T-helper 9 cell (primary cell): ENCODE measurements at places on chromosomes 7 and 10.

DNA sequence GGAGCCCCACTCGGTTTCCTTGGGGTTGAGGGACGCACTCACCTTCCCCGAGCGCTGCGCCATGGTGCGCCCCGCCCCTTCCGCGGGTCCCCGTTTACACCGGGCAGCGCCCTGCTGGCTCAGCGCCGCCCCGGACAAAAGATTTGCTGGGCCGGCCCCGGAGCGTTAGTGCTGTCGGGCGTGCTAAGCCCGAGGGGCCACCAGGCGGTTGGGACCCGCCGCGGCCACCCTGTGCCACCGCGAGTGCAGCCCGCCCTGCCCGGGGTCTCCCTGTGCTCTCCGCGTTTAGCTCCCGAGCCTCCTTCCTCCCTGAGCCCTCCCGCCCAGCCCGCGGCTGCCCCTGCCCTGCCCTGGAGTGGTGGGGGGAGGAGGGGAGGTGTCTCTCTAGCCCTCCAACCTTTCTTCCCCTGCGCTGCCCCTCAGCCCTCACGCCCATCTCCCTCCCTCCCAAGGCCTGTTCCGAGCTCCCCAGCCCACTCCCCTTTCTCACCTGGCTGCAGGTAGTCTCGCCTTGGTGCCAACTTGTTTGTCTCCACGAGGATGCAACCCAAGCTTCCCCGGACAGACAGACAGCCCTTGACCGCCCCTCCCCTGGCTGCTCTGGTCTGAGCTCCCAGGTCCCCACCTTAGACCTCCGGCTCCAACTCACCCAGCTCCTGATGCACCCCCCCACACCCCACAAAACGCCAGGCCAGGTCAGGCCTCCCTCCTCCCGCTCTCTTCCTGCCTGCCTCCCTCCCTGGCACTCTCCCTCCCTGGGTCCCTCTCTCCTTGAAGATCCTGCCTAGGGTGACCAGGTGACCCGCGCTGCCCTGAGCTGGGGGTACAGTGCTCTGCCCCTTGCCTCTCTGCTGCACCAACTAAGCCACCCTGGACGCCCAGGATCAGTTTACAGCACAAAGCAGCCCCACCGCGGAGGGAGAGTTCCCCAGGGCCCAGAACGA lies at the start of gene CRYGN:
CRYGN (minus strand) TSS at position 287 of the 944 bp plus-strand sequence; CDS start at position 63, 224 bp downstream.
- no peak for DNase-seq

DNA sequence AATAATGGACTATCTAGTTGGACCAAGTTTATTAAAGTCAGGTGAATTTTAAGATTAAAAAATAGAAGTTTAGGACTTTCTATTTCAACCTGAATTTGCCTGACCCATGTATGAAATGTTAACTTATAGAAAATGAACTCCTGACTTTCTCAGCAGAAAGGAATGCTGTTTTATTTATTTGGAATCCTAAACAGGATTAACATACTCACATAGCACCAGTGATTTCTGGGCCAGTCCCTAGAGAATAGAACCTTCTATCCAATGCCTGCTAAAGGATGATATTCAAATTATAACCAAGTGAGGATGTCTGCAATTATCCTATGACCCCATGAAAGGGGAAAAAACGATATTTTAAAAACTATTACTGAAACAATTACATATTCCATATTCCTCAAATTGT lies 148.8 kb downstream of the CHRM2 start:
- DNase-seq: no peak

GRCh38 chr7:106659166-106659962 lies 1.6 kb downstream of the CCDC71L start:
- no peak for DNase-seq

DNA sequence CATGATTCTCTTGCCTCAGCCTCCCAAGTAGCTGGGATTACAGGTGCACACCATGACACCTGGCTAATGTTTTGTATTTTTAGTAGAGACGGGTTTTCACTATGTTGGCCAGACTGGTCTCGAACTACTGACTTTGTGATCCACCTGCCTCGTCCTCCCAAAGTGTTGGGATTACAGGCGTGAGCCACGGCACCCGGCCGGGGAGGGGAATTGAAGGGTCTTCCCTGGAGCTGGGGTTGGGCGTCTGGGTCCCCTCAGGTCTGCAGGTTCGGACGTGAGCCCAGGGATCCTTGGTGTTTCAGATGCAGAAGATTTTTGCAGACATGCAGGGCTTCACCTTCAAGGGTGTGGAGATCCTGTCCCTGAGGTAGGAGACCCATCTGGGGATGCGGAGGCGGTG lies 6.0 kb upstream of the MUC12 start:
- no peak for DNase-seq

- DNase-seq: no peak
These were observed 194.0 kb upstream of the PLPP4 start for GRCh38 chr10:120262857-120263547.

DNA sequence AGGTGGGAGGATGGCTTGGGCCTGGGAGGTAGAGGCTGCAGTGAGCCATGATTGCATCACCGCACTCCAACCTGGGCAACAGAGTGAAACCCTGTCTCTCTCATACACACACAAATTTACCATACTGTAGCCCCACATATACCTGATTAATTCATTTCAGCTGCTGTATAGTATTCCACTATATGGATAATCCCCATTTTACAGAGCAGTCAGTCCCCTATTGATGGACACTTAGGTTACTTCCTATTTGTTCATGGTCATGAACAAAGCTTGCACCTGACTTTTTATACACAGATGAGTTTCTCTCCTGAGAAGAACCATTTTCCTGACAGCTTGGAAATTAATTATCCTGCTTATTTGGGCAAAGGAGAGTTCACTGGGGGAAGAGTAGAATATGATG lies 59.2 kb downstream of the EMX2 start:
- DNase-seq: no peak

DNA sequence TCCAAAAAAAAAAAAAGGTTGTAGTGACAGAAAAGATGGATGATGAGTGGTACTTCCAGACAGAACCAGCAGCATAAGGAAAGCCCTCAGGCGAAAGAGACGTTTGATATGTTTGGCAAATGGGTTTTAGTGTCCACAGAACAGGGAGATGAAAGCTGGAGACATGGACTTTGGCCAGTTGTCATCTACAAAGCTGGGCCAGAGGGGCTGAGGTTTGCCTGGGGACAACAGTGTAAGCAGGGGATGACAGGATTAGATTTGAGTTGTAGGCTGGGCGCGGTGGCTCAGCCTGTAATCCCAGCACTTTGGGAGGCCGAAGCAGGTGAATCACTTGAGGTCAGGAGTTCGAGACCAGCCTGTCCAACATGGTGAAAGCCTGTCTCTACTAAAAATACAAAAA lies 47.8 kb upstream of the ELN start:
- no peak for DNase-seq

DNA sequence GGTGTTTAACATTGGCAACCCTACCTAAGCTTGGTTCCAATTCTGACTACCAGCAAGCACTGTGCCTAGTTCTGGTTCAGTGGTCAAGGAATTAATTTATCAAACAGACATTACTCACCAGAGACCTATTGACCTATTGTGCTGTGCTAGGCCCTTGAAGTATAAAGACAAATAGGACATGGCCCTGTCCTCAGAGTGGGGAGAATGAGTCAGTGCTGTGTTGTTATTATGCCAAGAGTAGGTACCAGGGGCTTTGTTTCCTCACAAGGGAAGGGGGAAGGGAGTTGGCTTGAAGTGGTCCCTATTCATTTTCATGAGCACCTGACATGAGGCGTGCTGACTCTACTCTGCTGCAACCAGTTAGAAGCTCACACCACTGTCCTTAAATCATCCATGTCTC lies 62.6 kb upstream of the PLPP4 start:
- no peak for DNase-seq

DNA sequence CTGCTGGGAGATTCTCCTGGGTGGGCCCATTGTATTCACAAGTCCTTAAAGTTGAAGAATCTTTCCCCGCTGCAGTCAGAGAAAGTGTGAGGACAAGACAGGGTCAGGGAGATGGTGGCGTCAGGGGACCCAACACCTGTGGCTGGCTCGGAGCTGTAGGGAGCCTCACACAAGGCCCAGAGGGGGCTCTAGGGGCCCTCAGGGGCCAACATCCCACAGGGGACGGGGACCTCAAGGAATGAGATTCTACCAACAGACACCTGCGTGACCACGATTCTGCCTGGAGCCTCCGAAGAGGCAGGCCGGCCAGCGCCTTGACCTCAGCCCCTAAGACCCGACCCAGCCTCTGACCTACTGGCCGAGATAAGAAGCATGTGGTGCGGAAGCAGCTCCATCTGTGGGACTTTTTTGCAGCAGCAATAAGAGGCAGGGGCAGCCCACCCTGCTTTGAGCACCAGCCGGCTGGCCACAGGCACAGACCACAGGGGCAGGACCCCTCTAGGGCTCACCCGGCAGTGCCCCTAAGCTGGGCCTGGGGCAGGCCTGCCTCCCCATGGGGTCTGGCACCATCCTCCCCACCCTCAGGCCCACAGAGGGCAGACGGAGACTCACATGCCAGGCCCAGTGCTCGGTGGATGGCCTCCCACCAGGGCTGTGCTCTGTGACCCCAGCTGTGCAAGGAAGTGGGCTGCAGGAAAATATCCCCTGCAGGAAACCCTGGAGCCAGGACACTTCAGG lies 13.2 kb downstream of the RASGEF1A start:
- DNase-seq: no peak

DNA sequence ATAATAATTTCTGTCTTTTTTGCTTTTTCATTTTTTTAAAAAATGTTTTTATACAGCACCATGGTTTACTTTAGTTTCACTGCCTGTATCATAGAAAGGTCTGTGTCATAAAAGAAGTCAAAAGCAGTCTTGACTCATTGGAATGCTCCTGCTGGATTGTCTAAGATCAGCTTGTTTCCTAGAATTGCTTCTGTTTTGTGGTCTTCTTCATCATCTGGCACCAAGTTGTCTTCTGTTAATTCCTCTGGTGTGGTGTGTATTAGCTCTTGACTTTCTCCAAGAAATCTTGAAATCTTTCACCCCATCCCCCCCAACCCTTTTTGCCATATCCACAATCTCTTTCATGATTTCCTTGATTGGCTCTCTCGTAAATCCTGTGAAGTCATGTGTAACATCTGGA lies 250.3 kb upstream of the CXCL12 start:
- no peak for DNase-seq

DNA sequence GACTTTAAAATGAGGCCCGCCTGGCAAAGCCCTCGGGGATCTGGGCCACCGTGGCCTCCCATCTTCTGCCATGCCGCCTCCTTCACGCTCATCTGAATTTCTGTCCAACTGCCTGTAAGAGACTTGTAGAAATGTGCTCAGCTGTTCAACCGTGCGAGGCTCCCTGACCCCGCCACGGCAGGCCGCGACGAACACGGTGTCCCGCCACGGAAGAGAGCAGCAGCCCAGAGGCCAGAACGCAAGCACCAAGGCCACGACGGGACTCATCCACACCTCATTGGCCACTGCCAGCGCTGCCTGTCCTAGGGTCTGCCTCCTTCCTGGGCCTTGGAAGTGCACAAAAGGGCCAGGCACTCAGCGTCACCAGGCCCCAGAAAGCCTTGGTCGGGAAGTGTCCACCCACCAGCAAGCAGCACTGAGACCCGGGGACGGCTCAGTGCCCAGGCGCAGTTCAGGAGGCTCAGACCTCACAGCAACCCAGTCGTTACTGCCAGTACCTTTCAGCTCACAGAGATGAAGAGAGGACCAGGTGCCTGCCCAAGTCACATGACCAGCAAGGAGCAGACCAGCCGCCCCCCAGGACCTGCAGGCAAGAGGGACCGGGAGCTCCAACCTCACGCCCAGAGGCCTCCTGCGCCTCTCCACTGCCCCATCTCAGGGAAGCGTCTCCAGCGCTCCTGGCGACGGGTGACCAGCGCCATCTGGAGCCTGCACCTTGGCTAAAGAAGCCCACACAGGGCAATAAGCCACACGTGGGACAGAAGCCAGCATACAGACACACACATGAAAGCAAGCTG lies 85.9 kb downstream of the MAD1L1 start:
- no peak for DNase-seq

DNA sequence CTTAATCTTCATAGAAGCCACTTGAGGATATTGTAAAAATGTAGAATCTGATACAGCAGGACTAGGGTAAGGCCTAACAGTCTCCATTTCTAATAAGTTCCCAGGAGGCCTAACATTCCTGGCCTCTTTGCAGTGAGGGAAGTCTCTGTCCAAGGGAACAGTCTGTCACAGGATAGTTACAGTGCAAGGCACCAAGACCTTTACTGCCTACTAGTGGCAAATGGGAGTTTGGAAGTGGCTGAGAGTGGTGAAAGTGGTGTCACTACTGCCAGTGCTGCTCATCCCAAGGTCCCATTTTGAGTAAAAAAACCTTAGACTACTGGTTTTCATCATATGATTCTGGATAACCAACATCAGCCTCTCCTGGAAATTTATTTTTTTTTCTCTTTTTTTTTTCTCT lies 619.5 kb upstream of the SEMA3D start:
- DNase-seq: no peak

- no peak for DNase-seq
These were observed 147.9 kb downstream of the ZNF438 start for GRCh38 chr10:30883751-30884150.

DNA sequence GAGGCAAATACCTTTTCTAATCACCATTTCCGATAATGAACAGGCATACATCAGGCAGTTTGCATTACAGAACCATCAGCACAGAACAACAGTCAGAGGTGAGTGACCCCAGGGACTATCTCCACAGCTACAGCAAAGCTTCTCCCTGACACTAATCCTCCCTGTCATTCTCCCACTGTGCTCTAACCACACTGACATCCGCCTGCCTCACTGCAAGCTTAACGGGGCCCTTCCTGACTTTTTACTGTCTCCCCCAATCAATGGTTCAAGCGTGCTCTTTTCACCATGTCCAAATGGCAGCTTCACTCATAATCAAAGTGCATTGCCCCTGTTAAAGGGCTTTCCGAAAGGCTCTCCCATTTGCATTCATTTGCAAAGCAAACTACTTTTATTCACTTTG lies 196.3 kb downstream of the DNAJC1 start:
- no peak for DNase-seq

DNA sequence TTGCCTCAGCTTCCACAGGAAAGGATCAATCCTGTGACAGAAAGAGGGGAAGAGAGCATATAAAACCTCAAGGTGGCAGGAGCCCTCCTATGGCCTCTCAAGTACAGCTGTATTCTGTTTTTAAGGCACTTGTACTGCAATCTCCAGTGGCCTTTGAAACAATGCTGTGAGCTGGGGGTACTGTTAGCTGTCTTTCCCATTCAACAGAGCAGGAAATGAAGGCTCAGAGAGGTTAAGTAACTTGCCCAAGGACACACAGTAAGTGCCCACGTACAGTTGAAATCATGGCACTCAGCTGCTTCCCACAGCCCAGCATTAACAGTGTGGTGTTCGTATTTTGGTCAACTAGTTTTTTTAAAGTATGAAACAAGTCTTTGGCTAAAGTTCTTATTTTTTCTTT lies 34.0 kb downstream of the DUSP5 start:
- DNase-seq: no peak

DNA sequence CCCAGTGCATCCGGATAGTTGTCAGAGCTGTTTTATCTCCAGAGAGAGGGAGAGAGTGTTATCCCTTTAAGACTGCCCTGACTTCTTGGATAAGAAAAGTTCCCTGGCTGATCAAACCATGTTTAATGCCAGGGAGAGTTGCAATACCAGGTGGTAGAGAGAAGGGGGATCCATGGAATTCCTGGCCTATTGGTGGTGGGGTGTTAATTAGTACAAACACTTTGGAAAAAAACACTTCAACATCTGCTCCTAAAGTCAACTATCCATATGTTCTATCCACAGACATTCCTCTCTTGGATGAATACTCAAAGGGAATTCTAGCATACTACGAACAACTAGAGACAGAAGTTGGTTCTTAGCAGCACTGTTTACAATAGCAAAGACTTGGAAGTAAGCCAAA lies 307.2 kb downstream of the TCERG1L start:
- DNase-seq: no peak

GRCh38 chr10:97682042-97682441 lies 5.0 kb downstream of the AVPI1 start:
- DNase-seq: no peak

GRCh38 chr7:73427902-73428787 lies 5.4 kb upstream of the FZD9 start:
- no peak for DNase-seq

- DNase-seq: no peak
These were observed 33.5 kb upstream of the ABCB5 start for GRCh38 chr7:20581956-20582355.
